Activated T-cell treated with anti-CD3 and anti-CD28 coated beads for 4 hours (primary cell): ENCODE measurements at places on chromosomes 16 and 17.
A peak's percentile ranks its signal among the peaks of the same experiment; 100 is the strongest.

DNA sequence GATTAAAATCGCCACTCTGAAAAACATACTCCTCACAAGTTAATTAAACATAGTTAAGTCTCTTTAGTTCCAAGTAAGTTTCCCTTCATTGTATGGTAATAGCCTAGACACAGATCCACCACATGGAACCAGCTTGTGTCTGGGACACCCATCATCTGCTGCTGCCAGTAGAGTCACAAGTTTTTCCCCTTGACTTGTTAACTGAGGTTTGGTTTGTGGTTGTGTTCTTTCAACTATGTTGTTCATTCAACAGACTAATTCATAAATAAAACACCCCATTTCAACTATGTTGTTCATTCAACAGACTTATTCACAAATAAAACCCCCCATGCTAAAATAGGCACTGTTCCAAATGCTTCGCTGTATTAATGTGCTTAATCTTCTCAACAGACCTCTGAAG, 24.4 kb downstream of the YWHAE start:
- DNase-seq, result no peak

DNA sequence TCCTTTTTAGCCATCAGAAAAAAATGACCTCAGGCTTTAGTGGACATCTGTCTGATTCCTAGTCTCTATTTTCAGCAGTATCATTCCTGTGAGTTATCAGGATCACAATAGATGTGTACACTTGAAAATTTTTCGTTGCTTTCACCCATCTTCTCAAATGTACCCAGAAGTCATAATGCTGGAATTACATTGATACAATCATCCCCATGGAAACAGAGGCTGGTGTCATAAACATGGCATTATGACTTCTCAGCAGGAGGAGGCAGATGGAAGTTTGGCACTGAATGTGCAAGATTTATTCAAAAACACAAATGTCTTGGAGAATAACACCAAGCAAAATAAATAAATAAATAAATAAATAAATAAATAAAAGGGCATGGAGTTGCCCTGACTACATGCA, 292.5 kb downstream of the PHKB start:
- DNase-seq, result no peak

GRCh38 chr16:82460766-82461165, 166.0 kb upstream of the CDH13 start:
- no peak for DNase-seq

DNA sequence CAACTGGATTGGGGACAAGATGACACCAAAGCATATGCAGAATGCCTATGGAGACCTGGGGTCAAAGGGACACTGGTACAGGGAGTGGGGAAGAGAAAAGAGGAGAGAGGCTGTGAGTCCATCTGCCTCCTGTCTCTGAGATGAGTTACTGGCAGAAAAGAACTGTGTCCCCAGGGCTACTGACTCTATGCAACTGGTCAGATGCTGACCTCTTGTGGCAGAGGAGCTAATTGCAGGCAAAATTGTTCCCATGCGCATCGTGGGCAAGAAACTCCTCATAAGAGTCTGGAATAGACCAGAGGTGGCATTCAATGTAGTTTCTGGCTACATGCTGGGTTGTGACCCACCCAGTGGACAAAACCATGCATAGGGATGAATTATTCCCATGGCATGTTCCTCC, 26.1 kb upstream of the MLKL start:
- no peak for DNase-seq

- DNase-seq, result no peak
Observed at GRCh38 chr17:1843947-1844346, 14.1 kb downstream of the RPA1 start.

DNA sequence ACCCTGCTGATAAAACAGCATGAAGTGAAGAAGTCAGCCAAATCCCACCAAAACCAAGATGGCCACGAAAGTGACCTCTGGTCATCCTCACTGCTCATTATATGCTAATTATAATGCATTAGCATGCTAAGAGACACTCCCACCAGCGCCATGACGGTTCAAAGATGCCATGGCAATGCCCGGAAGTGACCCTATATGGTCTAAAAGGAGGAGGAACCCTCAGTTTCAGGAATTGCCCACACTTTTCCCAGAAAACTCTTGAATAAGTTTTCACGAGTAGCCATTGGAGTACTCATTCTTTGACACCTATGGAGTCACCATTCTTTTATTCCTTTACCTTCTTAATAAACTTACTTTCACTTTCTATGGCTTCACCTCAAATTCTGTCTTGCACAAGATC, 44.3 kb downstream of the GSG1L start:
- no peak for DNase-seq

DNA sequence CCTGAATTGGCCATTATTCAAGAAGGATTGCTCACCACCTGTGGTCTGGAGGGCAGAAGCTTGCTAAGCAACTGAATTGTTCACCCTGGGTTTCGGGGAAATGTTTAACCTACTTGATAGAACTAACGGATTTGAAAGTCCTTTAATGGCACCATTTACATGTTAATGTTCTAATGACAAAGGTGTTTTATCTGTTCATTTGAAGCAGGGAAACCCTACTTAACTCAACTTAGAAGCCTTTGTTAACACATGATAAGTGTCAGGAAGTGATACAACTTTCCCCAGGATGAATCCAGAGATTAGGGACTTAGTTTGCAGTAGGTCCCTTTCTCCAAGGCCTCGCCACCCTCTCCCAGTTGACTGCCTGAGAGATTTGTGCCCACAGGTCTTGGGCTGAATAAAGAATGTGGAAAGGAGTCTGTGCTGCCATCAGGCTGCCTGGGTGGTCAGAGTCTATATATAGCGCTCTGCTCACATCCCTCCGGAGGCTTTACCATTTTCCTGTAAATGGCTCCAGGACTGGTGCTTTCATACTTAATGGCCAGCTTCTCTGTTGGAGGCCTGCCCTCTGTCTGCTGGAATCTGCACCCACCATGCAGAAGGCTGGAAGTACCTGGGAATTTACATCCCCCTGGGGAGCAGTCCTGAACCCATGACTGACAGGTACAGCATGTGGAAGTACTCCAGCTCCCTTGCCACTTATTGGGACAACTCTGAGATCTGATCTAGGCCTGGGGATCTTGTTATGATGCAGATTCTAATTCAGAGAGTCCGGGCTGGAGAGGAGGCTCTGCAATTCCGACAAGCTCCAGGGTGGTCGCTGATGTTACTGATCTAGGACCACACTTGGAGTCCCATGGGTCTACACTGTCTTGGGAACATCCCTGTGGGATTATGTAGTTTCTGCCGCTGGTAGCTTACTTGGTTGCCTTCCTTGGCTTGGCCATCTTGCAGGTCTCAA, 99.9 kb downstream of the ASIC2 start:
- DNase-seq, result no peak

- DNase-seq, result peak; percentile 5
Observed at GRCh38 chr16:55257966-55258613, 65.9 kb upstream of the IRX6 start.

GRCh38 chr17:77746393-77746792, 212.1 kb upstream of the TNRC6C start:
- no peak for DNase-seq

DNA sequence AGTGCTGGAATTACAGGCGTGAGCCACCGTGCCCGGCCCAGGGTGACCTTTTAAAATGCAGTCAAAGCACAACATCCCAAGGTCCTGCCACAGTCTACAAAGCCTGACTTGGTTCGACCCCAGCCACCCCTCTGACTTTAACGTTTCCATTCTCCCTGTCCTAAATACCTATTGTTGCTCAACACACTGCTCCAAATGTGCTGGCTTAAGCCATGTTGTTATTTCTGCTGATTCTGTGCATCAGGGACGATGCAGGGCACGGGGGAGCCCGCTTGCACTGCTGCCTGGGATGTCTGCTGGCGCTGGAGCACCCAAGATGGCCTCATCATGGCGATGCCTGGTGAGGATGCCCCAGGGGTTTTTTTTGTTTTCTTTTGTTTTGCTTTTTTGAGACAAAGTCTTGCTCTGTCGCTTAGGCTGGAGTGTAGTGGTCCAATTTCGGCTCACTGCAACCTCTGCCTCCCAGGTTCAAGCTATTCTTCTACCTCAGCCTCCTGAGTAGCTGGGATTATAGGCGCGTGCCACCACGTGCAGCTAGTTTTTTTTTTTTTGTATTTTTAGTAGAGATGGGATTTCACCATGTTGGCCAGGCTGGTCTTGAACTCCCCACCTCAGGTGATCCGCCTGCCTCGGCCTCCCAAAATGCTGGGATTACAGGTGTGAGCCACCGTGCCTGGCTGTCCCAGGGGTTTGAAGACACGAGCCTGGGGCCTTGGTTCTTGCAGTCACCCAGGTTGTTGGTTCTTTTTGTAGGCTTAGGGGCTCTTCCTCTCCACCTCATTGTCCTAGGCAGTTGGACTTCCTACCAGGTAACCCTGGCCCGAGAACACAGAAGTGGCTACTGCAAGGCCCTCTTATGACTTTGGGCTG, 22.9 kb downstream of the TMC7 start:
- DNase-seq, result no peak

DNA sequence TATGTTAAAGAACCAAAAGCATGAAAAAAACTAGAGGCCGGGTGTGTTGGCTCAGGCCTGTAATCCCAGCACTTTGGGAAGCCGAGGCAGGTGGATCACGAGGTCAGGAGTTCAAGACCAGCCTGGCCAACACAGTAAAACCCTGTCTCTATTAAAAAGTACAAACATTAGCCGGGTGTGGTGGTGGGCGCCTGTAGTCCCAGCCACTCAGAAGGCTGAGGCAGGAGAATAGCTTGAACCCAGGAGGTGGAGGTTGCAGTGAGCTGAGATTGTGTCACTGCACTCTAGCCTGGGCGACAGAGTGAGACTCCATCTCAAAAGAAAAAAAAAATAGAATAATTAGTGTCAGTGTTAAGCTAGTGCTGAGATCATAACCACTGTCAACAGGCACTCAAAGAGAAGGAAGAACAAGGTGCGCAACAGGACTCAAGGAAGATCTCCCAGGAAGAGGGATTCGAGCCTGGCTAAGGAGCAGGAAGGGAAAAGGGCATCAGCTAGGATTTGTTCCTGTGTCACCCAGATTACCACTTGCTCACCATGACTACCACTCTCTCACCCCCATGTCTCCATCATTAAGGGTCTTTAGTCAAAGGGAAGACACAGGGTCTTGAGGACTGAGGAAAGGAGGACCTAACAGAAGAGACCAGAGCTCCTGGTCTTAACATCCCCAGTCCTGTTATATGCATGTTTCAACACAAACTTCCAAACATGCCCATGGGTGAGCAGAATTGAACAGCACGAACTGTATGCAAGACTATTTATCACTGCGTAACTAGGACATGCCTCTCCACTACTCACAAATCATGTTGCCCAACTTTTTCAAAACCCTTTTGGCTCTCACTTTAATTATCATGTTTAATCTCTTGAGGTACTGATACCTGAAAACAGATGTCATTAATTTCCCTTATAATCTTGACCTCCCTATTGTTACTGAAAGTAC, 88.3 kb upstream of the PLEKHM1 start:
- no peak for DNase-seq

- no peak for DNase-seq
Observed at GRCh38 chr16:54890381-54890780, 40.3 kb upstream of the IRX5 start.

- DNase-seq, result no peak
Observed at GRCh38 chr16:78791011-78791410, 691.6 kb downstream of the WWOX start.

DNA sequence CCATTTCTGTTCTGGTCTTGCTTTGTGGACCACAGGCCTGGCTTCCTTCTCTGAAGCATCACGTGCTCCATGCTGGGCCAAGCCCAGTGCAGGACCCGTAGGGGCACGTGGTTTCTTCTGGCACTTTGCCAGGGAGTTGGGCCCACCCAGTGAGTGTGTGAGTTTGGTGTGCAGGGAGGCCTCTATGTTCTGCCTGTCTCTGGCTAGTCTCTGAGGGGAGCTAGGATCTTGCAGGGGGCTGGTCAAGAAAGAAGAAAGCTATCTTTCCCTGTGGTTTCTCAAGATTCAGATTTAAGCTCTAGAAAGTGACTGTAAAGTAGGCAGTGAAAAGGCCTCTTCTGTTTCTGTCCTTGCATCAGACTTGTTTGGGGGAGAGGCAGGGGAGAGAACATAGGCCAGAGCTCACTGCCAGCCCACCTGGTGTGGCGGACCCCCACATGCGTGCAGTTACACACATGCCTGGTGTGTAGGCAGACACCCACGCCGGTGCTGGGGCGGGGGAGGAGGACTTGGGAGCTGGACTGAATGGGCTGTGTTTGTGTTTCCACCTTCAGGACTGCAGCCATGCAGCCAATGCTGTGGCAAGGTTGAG, 11.8 kb downstream of the LASP1 start:
- DNase-seq, result no peak

DNA sequence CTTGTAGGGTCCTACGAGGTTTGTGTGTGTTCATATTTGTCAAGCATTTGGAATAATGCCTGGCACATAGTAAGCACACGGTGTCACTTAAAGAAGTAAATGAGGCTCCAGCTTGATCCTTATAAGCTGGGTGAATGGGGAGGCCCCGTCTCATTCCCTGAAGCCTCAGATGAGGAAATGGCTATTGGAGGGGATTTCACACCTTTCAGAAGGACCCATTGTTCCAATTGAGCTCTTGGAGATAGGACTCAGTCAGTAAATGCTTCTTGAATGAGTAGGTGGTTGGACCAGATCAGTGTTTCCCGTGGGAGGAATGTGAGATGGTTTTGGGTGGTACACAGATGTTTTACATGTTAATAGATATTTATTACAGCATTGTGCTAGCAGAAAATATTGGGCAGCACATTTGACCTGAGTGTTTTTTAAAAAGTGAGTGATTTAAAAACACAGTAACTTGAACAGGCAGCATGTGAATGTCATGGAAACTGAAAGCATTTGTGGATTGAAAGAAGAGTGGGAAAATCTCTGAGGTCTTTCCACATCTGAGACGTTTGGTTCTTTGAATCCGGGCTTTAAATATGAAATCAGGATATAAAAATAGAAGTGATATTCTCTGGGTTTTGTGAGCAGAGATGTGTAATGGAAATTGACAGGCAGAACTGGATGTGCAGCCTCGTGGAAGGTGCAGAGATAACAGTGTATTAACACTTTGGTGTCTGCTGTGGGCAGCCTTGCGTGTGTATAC, 36.4 kb upstream of the ARHGAP17 start:
- DNase-seq, result no peak

DNA sequence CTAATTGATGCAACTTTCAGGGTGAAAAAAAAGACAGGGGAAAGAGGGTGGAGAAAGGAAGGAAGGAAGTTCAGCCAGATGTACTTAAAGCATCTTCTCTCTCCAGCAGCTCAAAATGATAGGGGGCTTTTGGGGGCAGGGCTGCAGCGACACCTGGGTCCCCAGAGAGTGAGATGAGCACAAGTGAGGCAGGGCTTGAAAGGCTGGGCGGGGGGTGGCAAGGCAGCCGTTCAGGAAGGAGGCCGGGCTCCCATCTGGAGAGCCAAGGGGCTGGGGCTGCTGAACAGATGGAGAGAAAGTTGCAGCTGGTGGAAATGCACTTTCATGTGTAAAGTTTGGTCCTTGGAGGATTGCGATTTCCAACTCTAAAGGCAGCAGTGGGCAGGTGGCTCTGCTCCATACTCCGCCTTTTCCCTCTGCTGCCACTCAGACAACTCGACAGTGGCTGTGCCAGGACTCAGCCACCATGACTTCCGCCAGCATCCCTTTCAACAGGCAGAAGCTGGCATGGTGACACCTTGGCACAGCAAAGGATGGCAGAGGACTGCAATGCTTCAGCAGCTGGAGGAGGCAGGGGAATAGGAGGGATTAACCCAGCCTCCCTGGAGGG, 7.7 kb downstream of the SLC35B1 start:
- no peak for DNase-seq
